MCF 10A (cell line): ENCODE measurements at places on chromosomes 1 and 21.

GRCh38 chr21:27759091-27759659 lies 792.3 kb upstream of the ADAMTS5 start:
- H3K27ac ChIP-seq: no peak overlapping the region
- DNase-seq: peak; percentile 21
- peaks cover 11% of the 10 kb centered on the region for H3K4me1 ChIP-seq

DNA sequence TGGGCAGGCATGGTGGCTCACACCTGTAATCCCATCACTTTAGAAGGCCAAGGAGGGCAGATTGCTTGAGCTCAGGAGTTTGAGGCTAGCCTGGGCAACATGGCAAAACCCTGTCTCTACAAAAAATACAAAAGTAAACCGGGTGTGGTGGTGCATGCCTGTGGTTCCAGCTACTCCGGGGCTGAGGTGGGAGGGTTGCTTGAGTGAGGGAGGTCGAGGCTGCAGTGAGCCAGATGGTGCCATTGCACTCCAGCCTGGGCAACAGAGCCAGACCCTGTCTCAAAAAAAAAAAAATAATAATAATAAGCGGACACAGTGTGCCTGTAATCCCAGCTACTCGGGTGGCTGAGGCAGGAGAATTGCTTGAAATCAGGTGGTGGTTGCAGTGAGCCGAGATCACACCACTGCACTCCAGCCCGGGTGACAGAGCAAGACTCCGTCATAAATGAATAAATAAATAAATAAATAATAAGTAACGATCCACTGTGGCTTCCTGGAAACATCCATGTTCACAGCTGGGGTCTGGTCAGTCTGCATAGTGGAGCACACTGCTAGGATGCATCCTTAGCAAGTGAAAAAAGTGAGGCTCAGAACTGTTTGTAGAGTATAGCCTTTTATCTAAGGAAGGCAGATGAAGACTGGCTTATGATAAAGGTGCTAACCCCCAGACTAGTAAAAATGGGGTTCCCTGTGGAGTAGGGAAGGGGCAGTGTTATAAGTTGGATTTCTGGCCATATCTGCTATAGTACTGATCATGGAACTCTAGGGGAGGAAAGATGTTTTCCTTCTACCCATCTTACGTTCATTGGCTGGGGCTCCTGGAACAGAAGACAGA lies 15.7 kb downstream of the PKNOX1 start:
- no peak overlapping the region for H3K4me3 ChIP-seq
- H3K4me1 ChIP-seq: peaks cover 7% of the 10 kb centered on the region
- no peak overlapping the region for H3K27ac ChIP-seq
- no peaks in the 10 kb centered on the region for H3K27me3 ChIP-seq

GRCh38 chr1:91803123-91803522 lies 82.8 kb downstream of the TGFBR3 start:
- peak overlapping the region; percentile 88 for H3K27ac ChIP-seq
- peaks cover 35% of the 10 kb centered on the region for H3K36me3 ChIP-seq
- H3K4me3 ChIP-seq: peak overlapping the region; percentile 28
- peaks cover 79% of the 10 kb centered on the region for H3K4me1 ChIP-seq
- no peak for DNase-seq
- no peaks in the 10 kb centered on the region for H3K27me3 ChIP-seq

DNA sequence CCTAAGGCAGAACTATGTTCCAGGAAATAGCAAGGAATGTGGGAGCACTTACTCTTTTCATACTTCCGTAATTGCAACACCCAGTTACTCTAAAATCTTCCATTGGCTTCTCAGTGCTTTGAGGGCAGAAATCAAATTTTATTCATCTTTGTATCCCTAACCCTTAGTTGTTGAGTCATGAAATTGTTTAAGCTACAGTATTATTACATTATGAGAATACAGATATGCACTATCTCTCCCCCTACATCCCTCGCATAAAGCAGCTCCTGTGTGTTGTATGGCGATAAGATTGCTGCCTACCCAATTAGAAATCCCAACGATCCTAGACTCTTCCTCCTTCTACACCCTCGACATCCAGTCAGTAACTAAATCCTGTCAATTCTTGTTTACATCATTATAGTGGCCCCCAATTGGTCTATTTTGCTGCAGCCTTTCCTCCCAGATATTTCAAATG lies 2.6 kb downstream of the AIDA start:
- H3K36me3 ChIP-seq: peaks cover 24% of the 10 kb centered on the region
- DNase-seq: no peak
- H3K27me3 ChIP-seq: no peaks in the 10 kb centered on the region
- peaks cover 33% of the 10 kb centered on the region for H3K4me1 ChIP-seq

GRCh38 chr1:7407544-7407895 lies 363.6 kb upstream of the VAMP3 start:
- peaks cover 6% of the 10 kb centered on the region for H3K4me1 ChIP-seq
- H3K36me3 ChIP-seq: no peaks in the 10 kb centered on the region
- no peaks in the 10 kb centered on the region for H3K27me3 ChIP-seq
- no peak overlapping the region for H3K4me3 ChIP-seq
- DNase-seq: no peak
- H3K27ac ChIP-seq: no peak overlapping the region

- no peak overlapping the region for H3K4me3 ChIP-seq
- no peak overlapping the region for H3K27ac ChIP-seq
- H3K27me3 ChIP-seq: no peaks in the 10 kb centered on the region
- peaks cover 6% of the 10 kb centered on the region for H3K4me1 ChIP-seq
These were observed 60.3 kb downstream of the STUM start for GRCh38 chr1:226608699-226609505.

- no peaks in the 10 kb centered on the region for H3K4me1 ChIP-seq
- no peak overlapping the region for H3K4me3 ChIP-seq
- H3K27me3 ChIP-seq: no peaks in the 10 kb centered on the region
- DNase-seq: no peak
- no peaks in the 10 kb centered on the region for H3K36me3 ChIP-seq
These were observed 72.1 kb downstream of the RGS13 start for GRCh38 chr1:192707978-192708547.

DNA sequence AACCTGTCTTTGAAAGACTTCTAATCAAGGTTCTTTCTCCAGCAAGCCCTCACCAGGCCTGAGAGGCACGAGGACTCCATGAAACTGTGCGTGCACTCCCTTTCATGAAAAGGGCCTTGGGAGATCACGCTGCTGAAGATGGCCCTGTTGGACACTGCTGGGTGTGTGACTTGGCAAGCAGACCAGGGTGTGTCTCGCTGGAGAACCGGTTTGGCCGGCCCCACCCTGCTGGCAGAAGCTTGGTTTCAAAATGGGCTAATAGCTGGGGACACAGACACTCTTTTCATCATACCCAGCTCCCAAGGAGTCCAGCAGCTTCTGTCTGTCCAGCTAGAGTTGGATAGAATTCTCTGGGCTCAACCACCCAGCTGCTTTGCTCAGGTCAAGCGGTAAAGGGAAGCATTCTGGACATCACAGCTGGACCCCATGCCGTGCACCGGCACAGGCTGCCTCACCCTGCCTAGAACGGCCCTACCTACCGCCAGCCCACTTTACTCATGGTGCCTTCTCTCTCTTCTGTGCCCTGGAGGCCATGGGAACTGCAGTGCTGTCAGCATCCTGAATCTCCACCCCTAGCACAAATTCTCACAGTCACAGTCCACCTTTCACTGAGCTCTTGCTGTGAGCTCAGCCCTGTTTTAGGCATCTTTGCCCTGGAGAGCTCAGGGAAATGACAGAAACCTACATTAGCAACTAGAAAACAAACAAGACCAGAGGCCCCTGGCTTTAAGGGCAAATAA lies 24.6 kb downstream of the PKP1 start:
- peak overlapping the region; percentile 97 for H3K27ac ChIP-seq
- H3K4me3 ChIP-seq: peak overlapping the region; percentile 50
- peaks cover 85% of the 10 kb centered on the region for H3K4me1 ChIP-seq
- peaks cover 5% of the 10 kb centered on the region for H3K36me3 ChIP-seq
- no peaks in the 10 kb centered on the region for H3K27me3 ChIP-seq
- peak; percentile 94 for DNase-seq

GRCh38 chr1:155944444-155944799 lies 3.0 kb downstream of the RXFP4 start:
- H3K27ac ChIP-seq: peak overlapping the region; percentile 44
- DNase-seq: no peak
- H3K27me3 ChIP-seq: no peaks in the 10 kb centered on the region
- H3K36me3 ChIP-seq: peaks cover 50% of the 10 kb centered on the region

DNA sequence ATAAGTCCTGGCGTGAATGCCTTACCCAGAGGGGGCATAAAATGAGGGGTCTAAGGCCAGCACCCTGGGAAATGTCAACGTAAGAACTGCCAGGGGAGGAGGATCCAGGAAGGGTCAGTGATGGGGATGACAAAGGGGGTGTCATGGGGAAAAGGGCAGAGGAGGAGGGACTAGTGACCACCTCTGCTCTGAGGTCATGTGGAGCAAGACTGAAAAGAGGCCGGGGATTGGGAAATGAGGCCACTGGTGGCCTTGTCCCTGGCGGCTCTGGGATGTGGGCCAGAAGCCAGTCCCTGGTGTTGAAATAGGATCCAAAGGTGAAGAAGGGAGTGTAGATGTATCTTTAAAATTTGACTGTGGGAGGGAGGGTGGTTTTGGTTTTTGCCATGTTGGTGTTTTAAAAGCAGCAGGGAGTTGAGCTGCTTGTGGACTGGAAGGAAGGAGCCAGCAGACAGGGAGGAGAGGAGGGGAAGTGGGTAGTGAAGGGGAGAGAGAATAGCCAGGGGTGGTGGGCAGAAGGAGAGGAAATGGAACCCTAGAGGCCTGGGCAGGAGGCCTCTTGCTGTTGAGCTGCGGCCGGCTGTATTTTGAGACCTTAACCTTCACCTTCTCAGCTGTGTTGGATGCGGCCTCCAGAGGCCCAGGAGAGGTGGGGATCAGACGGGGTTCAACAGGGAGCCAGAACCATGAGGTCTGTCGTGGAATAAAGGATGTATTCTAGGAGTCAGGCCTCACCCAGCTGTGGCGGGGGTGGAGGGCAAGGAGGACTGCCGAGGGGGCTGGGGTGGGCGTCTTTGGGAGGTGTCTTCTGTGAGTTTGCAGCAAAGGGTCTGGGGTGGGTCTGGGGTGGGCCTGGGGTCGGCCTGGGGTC lies 92.5 kb downstream of the DHRS3 start:
- no peaks in the 10 kb centered on the region for H3K36me3 ChIP-seq
- DNase-seq: peak; percentile 62
- peaks cover 9% of the 10 kb centered on the region for H3K4me1 ChIP-seq
- no peak overlapping the region for H3K4me3 ChIP-seq

- H3K36me3 ChIP-seq: peaks cover 4% of the 10 kb centered on the region
- DNase-seq: no peak
- H3K27me3 ChIP-seq: no peaks in the 10 kb centered on the region
- peaks cover 5% of the 10 kb centered on the region for H3K4me1 ChIP-seq
- no peak overlapping the region for H3K27ac ChIP-seq
These were observed 12.2 kb upstream of the VN1R5 start for GRCh38 chr1:247243524-247244137.

- peaks cover 6% of the 10 kb centered on the region for H3K36me3 ChIP-seq
- no peaks in the 10 kb centered on the region for H3K4me1 ChIP-seq
- no peaks in the 10 kb centered on the region for H3K27me3 ChIP-seq
- DNase-seq: no peak
These were observed 473.2 kb downstream of the DSCAM start for GRCh38 chr21:40373761-40374160.

GRCh38 chr1:76203127-76203526 lies 128.6 kb downstream of the ST6GALNAC3 start:
- H3K27ac ChIP-seq: no peak overlapping the region
- H3K27me3 ChIP-seq: peaks cover 20% of the 10 kb centered on the region

GRCh38 chr1:231933711-231934626 lies 307.4 kb downstream of the DISC1 start:
- DNase-seq: no peak
- H3K36me3 ChIP-seq: no peaks in the 10 kb centered on the region
- H3K27ac ChIP-seq: no peak overlapping the region
- H3K4me1 ChIP-seq: peaks cover 36% of the 10 kb centered on the region
- H3K4me3 ChIP-seq: no peak overlapping the region

GRCh38 chr1:179003512-179004066 lies 22.1 kb upstream of the FAM20B start:
- H3K27me3 ChIP-seq: no peaks in the 10 kb centered on the region
- peak overlapping the region; percentile 1 for H3K27ac ChIP-seq
- no peak for DNase-seq
- H3K4me1 ChIP-seq: peaks cover 4% of the 10 kb centered on the region
- H3K36me3 ChIP-seq: no peaks in the 10 kb centered on the region
- no peak overlapping the region for H3K4me3 ChIP-seq

DNA sequence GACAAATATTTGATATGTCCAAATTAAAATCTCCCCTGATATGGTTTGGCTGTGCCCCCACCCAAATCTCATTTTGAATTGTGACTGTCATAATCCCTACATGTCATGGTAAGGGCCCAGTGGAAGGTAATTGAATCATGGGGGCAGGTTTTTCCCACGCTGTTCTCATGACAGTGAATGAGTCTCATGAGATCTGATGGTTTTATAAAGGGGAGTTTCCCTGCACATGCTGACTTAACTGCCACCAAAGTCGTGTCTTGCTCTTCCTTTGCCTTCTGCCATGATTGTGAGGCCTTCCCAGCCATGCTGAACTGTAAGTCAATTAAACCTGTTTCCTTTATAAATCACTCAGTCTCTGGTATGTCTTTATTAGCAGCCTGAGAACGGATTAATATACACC lies 207.0 kb downstream of the BARHL2 start:
- H3K27ac ChIP-seq: no peak overlapping the region
- H3K27me3 ChIP-seq: peaks cover 20% of the 10 kb centered on the region
- DNase-seq: no peak
- H3K4me1 ChIP-seq: no peaks in the 10 kb centered on the region
- H3K36me3 ChIP-seq: no peaks in the 10 kb centered on the region
